ENCODE measurements at places on chromosomes 12 and 14.

DNA sequence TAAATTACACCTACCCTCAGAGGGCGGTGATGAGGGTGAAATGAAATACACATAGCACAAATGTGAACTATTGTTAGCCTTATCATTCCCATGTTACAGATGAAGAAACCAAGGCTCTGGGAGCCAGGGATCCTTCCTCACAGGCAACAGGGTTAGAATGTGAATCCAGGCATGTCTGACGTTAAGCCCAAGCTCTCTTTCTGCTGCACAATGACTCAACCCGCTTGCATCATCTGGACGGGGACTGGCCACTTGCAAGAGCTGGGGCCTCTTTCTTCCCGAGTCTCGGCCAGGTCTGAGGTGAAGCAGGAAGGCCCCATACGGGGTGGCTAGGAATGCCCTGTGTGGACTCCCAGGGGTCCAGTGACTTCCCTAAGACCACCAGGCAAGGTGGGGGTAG is 105.2 kb downstream of the RBM19 start:
- peak; percentile 84 for DNase-seq

DNA sequence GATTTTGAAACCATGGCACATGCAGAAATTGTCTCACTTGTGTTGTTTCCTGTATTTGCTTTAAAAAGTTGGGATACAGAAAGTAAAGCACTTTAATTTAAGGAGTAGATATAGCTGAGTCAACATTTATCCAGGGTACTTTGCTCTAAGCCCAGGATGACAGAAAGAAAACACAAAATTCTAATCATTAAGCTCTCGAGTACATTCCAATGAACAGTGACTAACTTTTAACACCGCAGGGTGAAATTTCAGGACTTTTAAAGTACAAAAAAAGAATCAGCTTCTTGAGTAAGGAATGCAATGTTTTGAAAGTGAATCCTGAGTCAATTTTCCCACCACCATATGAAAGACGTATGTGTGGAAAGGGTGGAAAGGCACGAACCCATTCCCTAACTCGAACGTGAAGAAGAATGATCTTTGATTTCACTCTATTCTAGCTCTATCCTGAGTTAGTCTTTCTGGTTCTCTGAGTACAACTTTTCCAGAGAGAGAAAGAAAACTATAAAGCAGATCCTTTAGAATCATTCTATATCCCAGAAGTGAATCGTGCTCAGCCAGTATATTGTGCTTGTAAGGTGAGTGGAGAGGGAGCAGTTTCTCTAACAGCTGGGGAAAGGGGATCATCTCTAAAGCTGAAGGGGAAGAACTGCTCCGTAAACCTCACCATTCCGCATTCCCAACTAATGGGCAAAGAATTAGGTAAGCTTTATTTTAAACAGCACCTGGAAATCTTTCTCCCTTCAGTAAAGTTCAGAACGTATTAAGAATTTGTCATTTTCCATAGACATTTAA is 779.0 kb upstream of the FLRT2 start:
- peak; percentile 36 for DNase-seq

DNA sequence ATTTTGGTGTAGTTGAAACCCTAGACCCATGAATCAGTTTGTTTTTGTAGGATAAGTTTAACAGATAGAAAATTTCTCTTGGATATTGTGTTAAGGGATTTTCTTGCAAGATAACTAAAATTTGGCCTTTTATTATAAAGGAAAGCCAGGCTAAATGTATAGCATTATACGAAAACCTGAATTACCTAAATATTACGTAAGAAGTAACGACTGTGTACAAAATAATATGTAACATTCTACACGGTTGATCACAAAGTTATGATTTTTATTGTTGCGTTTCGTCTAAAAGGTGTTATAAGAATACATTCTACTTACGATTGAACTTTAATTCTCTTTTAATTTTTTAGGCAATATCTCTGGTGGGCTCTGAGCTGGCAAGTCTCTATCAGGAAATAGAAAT is 63.9 kb downstream of the KNTC1 start:
- DNase-seq: no peak

- no peak for DNase-seq
Observed at GRCh38 chr12:48910196-48910595, 15.1 kb downstream of the FKBP11 start.

- no peak for DNase-seq
Observed at GRCh38 chr12:123231931-123232330, 1.0 kb downstream of the MPHOSPH9 start.

DNA sequence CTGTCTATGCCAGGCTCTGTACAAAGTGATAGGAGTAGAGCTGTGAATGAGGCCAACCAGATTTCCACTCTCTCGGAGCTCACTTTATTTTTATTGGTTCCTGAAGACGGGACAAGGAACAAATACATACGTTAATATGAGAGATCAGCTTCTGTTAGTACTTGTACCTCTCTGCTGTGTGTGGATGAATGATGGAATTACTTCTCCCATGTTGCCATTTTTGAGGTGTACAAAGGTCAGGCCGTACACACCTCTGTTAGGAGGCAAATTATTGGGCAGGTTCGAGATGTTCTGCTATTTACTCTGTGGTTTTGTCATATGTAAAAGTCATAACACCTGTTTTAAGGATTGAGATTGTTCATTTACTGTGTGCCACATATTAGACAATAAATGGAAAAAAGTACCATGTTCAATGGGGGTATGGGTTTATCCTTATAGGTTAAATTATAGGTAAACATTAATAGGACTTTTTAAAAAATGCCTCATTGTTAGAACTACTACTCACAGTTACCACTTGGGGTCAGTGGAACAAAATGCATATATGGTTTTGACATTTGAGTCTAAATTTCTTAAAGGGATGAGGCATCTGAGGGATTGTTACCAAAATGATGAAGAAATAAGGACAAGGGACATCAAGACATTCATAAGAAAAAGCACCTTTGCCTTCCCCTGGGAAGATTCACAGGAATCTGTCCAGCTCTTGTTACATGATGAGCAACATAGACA is 26.9 kb downstream of the WBP11 start:
- DNase-seq: no peak

DNA sequence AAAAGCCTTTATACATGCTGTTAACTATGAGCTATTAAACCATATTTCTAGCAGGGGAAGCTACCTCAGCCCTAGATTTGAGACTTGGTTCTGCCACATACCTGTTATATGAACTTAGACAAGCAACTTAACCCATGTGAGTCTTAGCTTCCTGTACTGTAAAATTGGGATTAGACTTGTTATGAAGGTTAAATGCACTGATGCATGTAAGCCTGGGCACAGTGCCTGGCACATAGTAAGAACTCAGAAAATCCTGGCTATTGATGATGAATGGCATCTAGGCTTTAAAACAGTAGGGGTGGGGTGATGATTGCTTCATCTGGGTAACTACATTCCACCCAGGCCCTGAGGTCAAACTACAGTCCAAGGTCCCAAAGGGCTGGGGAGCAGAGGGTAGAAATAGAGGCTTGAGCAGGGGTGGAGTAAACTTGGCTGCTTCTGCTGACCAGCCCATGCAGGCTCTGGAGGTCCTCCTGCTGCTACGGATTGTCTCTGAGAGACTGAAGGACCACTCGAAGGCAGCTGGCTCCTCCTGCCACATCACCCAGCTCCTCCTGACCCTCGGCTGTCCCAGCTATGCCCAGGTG is 11.3 kb downstream of the ESPL1 start:
- no peak for DNase-seq

DNA sequence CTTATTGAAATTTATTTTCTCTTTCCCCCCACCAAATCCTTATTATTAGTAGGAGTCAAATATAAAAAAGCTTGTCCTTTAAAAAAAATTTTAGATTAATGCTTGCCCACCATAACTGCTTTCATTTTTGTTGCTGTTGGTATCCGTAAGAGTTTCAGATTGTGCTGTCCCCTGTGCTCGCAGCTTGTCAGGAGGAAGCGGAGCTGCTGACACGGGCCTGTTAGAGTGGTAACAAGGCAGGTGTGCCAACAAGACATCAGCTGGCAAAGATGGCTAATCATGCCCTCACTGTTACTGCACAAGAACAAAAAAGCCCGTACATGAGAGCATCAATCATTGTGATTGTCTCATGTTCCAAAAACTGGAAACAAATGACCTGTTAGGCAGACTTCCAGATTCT is 148.4 kb downstream of the ALG10B start:
- DNase-seq: no peak

Measured in HT1080 (cell line).